ENCODE measurements at places on chromosomes 2 and 18.

DNA sequence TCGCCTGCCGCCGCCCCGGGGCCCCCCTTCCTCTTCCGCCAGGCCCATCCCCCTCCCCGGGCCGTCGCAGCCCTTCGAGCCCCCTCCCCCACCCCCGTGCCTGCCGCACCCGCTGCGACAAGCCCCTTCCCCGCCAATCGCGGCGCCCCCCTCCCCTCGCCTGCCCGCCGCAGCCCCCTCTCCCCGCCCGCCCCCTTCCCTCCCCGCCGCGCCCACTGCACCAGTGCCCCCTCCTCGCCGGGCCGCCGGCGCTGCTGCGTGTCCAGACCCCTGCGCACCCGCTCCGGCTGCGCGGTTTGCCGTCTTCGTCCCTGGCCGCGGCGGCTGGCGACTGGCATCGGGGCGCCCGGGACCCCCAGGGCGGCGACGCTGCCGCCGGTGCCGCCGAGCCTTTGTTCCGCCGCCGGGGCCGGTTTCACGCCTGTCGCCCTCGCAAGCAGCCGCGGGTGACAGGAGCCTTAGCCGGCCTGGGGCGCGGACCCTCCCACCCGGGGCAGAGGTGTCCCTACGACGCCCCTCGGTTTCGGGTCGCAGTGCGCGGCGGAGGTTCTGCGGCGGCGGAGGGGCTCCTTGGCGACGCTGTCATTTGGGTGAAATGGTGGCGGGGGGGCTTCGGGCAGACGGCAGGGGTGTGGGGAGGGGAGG lies 18.1 kb downstream of the GPC1 start:
- no peak for DNase-seq

GRCh38 chr2:109254174-109254904 lies 125.3 kb downstream of the SH3RF3 start:
- no peak for DNase-seq

DNA sequence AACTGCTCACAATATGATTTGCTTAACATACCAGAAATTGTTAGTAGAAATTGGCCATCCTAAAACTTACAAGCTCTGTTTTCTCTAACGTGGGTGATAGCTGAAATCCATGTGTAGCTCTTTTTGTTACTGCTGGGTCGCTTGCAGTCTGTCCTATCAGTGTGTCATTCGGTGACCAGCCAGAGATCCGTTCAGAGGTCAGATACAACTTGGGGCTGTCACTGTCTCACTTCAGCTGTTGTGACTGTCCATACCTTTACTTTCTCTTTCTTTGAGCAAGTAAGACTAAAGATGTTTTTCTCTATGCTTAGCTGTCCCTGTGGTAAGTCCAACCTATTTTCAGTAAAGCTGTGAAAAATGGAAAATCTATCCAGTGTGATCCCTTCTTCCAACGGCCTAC lies 282.9 kb upstream of the KCNH7 start:
- DNase-seq = no peak

- DNase-seq = peak; percentile 50
Measured at GRCh38 chr2:160516547-160517365, 23.1 kb upstream of the RBMS1 start.

DNA sequence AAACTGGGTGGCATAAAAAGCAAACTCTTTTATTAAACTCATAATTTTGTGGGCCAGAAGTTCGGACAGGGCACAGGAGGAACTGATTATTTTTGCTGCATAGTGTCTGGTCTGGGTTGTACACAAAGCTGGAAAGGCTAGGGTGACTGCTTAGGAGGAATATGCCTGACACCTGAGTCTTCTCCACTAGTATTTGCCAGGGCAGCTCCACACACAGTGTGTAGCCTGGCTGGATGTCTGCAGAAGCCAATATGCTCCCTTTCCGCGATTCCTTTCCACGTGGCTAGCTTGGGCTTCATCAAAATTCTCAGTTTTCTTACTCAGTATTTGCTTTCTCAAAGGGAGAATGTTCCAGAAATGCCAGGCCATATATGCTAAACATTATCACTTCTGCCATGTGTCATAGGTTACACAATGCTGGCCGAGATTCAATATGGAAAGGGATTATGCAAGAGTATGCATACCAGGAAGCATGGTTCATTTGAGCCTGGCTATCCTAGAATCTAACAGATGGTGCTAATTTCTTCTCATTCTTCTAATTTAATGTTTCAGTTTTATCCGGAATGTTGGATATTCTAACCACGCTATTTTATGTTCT lies 142.7 kb upstream of the DOK6 start:
- no peak for DNase-seq

DNA sequence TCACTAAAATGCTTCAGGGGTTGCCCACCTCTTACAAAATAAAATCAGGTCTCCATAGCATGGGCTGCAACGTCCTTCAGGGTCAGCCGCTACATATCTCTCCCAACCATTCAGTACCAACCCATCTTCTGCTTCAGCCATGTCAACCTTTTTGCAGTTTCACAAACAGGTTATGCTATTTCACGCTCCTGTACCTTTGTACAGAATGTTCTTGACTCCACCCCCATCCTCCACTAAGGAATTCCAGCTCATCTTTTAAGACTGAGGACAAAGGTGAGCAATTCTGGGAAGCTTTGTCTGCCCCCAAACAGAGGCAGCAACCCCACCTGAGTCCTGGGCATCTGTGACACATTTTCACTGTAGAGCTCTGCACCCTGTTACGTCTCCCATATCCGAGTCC lies 8.8 kb upstream of the EVA1A start:
- no peak for DNase-seq

GRCh38 chr2:205969584-205969983 lies 116.4 kb downstream of the INO80D start:
- DNase-seq = no peak

GRCh38 chr18:13446610-13447461 lies 228.3 kb downstream of the LDLRAD4 start:
- DNase-seq = no peak

DNA sequence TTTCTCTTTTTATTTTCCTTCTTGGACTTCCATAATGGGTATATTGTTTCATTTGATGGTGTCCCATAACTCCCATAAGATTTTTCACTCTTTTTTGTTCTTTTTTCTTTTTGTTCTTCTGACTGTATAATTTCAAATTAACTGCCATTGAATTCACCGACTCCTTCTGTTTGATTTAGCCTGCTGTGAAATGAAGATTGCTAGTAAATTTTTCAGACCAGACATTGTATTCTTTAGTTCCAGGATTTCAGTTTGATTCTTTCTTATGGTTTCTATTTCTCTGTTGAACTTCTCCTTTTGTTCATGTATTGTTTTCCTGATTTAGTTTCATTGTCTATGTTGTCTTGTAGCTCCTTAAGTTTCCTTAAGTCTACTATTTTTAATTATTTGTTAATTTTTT lies 87.6 kb upstream of the SPOPL start:
- no peak for DNase-seq

- no peak for DNase-seq
Measured at GRCh38 chr2:212089873-212090272, 448.7 kb downstream of the ERBB4 start.

GRCh38 chr2:175535631-175536030 lies 354.1 kb upstream of the ATP5MC3 start:
- no peak for DNase-seq

Data from WERI-Rb-1 (cell line).